ENCODE measurements at places on chromosomes 6 and 20.

DNA sequence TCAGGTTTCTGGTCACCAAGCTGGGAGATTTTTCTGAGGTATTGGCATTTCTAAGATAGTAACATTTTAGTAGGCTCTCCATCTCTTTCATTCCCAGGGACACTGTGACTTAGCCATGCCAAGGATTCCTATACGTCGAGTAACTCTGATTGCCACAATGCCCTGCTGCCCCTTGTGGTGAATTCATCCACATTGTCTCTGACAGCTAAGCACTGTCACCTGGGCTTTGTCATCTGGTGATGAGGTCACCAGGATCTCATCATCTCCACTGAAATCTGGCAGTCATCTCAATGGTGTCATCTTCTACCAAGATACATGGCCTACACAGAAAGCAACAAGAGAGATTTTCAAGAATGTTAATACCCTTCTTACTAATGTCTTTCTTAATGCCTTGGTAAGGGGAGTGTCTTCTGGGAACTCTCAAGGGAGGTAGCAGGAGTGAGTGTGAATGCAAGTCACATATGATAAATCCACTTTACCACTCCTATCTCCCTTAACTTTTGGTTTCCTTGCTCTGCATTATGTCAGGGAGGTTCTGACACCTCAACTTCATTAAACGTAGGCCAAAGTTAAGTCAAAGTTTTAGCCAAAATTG lies 246.7 kb downstream of the CD109 start:
- H3K27me3 ChIP-seq = no peaks in the 10 kb centered on the region
- no peak for DNase-seq
- H3K4me3 ChIP-seq = no peak overlapping the region
- no peak overlapping the region for H3K27ac ChIP-seq
- no peaks in the 10 kb centered on the region for H3K36me3 ChIP-seq

DNA sequence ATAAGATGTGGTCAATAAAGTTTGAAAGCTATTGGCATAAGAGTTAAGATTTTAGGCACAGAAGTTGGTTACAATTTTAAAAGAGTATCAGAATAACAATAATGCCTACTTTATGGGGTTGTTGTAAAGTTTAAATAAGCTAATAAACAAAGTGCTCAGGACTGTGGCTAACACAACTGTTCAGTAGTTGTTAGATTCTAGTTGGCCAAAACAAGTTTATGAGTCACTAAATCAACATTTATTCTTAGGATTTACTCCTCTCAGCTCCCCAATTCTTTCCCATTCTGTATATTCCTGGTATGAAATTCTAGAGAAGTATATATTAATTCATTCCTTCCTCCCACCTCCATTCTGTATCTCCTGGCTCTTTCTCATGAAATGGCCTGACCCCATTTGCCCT lies 14.5 kb downstream of the RMND1 start:
- no peak for DNase-seq
- H3K27me3 ChIP-seq = no peaks in the 10 kb centered on the region
- H3K4me3 ChIP-seq = no peak overlapping the region
- H3K27ac ChIP-seq = no peak overlapping the region
- H3K4me1 ChIP-seq = peaks cover 32% of the 10 kb centered on the region

GRCh38 chr20:22586645-22587310 lies 2.4 kb upstream of the FOXA2 start:
- no peak overlapping the region for H3K4me3 ChIP-seq
- no peak for DNase-seq
- H3K4me1 ChIP-seq = no peaks in the 10 kb centered on the region
- H3K36me3 ChIP-seq = no peaks in the 10 kb centered on the region
- no peak overlapping the region for H3K27ac ChIP-seq

GRCh38 chr6:21855811-21856455 lies 262.4 kb downstream of the SOX4 start:
- H3K4me1 ChIP-seq = peaks cover 3% of the 10 kb centered on the region
- H3K27me3 ChIP-seq = no peaks in the 10 kb centered on the region
- no peak overlapping the region for H3K27ac ChIP-seq
- H3K36me3 ChIP-seq = no peaks in the 10 kb centered on the region
- DNase-seq = no peak
- no peak overlapping the region for H3K4me3 ChIP-seq

DNA sequence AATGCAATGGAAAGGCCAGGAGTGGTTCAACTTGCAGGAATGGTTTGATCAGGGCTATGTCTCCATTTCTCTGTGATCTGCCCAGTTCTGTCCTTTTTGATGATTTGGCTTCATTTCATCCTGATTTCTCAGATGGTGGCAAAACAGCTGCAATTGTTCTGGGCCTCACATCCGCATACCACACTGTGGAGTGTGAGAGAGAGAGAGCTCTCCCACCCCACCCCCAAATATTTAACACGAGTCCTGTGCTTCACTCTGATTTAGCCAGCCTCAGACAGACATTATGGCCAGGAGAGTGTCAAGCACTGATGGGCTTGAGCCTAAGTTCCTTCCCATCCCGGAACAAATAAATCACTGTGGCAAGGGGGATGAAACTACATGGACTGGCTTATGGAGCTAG lies 284.6 kb downstream of the CDC5L start:
- no peak for DNase-seq
- H3K4me1 ChIP-seq = no peaks in the 10 kb centered on the region
- no peaks in the 10 kb centered on the region for H3K36me3 ChIP-seq
- no peak overlapping the region for H3K4me3 ChIP-seq

DNA sequence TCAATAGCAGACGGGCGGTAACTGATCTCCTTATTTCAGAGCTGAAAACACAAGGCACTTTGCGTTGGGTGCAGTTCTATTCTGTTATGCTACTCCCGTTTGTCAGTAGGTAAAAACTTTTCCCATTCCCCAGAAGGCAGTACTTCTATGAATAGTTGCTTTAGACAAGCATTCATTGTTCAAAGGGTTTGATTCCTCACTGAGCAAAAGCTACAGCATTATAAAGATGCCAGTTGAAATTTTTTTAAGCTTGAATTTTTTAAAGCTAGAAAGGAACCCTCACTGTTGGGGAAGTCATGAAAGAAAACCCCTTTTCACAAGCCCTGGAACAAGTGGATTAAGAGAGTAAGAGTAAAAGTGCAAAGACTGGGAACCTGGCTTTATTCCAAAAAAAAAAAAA lies 42.3 kb downstream of the FUT9 start:
- no peak overlapping the region for H3K4me3 ChIP-seq
- no peaks in the 10 kb centered on the region for H3K36me3 ChIP-seq
- no peaks in the 10 kb centered on the region for H3K4me1 ChIP-seq
- no peaks in the 10 kb centered on the region for H3K27me3 ChIP-seq
- H3K27ac ChIP-seq = no peak overlapping the region

DNA sequence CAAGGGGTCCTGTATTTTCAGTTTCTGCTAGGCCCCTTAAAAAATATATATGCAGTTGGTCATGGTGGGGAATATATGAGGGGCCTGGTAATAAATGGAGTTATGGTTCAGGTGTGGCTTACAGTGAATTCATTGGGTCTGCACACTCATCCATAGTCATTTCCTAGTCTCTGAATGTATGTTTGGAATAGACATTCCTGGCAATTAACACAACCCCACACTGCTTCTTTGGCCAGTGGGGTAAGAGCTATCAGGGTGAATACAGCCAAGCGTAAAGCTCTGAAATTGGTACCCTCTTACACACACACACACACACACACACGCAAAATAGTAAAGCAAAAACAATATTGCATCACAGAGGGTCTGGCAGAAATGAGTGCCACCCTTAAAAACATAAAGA lies 56.5 kb downstream of the QRSL1 start:
- no peaks in the 10 kb centered on the region for H3K36me3 ChIP-seq
- H3K27ac ChIP-seq = no peak overlapping the region
- H3K4me3 ChIP-seq = no peak overlapping the region
- H3K27me3 ChIP-seq = no peaks in the 10 kb centered on the region

DNA sequence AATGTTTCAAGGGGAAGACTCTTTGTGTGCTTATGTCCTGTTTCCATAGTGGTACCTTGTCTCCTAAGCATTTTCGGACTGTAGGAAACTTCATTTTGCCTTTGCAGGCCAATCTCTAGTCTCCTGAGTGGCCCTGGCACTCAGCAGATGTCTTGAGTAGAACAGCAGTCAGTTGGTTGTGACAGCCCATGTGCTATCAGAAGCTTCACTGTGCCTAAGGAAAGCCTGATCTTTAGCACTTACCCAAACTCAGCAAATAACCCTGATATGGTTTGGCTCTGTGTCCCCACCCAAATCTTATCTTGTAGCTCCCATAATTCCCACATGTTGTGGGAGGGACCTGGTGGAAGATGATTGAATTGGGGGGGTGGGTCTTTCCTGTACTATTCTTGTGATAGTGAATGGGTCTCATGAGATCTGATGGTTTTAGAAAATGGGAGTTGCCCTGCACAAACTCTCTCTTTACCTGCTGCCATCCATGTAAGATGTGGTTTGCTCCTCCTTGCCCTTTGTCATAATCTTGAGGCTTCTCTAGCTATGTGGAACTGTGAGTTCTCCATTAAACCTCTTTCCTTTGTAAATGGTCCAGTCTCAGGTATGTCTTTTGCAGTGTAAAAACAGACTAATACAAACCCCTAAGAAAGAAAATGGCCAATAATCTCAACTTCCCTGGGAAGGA lies 15.9 kb upstream of the SRPK1 start:
- H3K27me3 ChIP-seq = no peaks in the 10 kb centered on the region
- DNase-seq = no peak
- no peak overlapping the region for H3K4me3 ChIP-seq
- no peaks in the 10 kb centered on the region for H3K36me3 ChIP-seq
- no peak overlapping the region for H3K27ac ChIP-seq

GRCh38 chr6:40744835-40745234 lies 157.7 kb upstream of the LRFN2 start:
- H3K27ac ChIP-seq = no peak overlapping the region
- H3K4me3 ChIP-seq = no peak overlapping the region
- no peak for DNase-seq
- no peaks in the 10 kb centered on the region for H3K36me3 ChIP-seq

DNA sequence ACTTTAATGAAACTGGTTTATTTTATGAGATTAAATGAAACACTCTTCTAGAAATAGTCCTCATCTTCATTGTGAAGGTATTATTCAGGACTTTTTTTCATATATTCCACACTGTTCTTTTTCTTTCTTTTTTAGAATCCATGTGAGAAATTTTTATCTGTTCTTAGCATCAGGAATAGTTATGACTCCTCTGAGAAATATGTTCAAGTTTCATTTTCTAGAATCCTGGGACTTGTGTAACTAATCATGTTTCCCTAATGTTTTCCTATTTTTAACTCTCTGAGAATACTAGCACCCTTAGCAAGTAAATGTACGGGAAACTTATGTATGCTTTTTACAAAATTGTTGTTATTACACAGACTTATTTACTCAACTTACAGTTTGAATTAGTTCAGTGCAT lies 407.8 kb downstream of the CBLN4 start:
- no peaks in the 10 kb centered on the region for H3K27me3 ChIP-seq
- H3K4me3 ChIP-seq = no peak overlapping the region
- H3K4me1 ChIP-seq = no peaks in the 10 kb centered on the region
- DNase-seq = no peak

DNA sequence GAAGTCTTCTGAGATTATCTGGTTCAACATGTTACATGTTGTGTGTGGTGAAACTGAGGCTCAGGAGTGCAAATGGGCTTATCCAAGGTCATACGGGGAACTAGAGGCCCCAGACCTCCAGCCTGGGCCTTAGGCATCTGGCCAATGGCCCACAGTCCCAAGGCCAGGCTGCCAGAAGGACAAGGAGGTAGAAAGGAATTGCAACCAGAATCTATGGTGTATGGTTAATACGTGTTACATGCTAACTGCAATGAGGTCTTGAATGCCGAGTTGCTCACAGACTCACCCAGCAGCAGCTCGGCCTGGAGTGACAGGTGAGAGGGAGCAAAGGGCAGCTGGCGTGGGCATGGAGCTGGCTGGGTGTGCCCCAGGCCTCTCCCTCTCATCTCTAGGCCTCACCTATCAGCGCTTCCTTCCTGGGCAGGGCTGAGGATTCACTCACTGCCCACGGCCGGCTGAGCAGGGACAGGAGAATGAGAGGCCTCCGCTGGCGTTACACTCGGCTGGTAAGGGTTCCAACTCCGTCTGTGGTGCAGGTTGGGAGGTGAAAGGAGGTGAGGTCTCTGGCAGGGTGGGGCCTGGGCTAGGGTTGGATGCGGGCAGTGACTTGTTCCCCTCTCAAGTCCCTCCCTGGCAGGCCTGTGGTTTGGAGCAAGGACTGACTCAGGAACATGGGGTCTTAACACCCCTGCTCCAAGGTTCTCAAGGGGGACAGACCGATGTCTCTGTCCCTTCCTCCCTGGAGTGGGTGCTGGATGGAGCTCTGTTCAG lies at the start of gene TLDC2:
TLDC2 (plus strand) TSS at position 437 of the 771 bp plus-strand sequence; CDS start at position 474, 37 bp downstream.
- H3K36me3 ChIP-seq = no peaks in the 10 kb centered on the region
- H3K4me3 ChIP-seq = no peak within 1 kb of the TSS
- H3K27me3 ChIP-seq = no peaks in the 10 kb centered on the region
- DNase-seq = no peak
- no peak within 1 kb of the TSS for H3K27ac ChIP-seq
- H3K4me1 ChIP-seq = no peaks in the 10 kb centered on the region

DNA sequence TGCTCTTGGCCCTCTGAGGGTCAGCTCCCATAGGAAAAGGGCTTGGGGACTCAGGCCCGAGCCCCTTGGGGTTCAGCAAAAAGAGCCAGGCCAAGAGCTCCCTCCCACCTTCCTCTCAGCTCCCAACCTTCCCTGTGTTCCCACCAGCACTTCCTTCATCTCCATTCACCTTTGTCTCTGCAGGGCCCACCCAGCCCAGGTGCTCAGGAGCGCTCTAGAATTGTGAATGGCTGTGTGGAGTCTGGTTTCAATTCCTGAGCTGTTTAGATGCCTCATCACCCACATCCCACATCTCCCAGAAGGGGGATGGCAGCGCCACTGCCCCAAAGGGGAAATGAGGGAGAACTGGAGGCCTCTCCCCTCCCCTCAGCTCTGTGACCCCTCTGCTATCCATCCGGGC lies 7.7 kb downstream of the GRM4 start:
- DNase-seq = no peak
- no peaks in the 10 kb centered on the region for H3K36me3 ChIP-seq
- H3K27ac ChIP-seq = no peak overlapping the region
- no peak overlapping the region for H3K4me3 ChIP-seq
- peaks cover 11% of the 10 kb centered on the region for H3K4me1 ChIP-seq
- peaks cover 94% of the 10 kb centered on the region for H3K27me3 ChIP-seq

DNA sequence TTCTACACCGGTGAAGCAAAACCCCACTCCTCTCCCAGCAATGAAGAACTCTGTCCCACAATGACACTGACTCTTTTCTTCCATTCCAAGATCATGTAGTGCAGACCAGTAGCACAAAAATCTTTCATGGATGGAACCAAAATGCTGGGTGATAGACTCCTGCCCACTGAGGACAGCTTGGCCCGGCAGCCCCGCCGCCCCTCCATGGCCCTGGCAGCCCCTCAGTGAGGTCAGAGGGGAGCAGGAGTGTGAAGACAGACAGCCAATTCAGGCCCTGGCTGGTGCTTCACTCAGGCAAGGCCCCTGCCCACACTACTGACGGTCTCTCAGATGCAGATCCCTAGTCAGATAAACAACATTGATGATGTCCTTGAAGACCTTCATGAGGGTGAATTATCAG lies 131.9 kb upstream of the SYNDIG1 start:
- no peak for DNase-seq
- H3K4me3 ChIP-seq = no peak overlapping the region
- no peaks in the 10 kb centered on the region for H3K36me3 ChIP-seq
- H3K27me3 ChIP-seq = peaks cover 3% of the 10 kb centered on the region
- H3K4me1 ChIP-seq = peaks cover 8% of the 10 kb centered on the region
- no peak overlapping the region for H3K27ac ChIP-seq

- peaks cover 13% of the 10 kb centered on the region for H3K36me3 ChIP-seq
- H3K27ac ChIP-seq = no peak overlapping the region
- H3K27me3 ChIP-seq = no peaks in the 10 kb centered on the region
- H3K4me1 ChIP-seq = peaks cover 26% of the 10 kb centered on the region
- DNase-seq = peak; percentile 71
- no peak overlapping the region for H3K4me3 ChIP-seq
Measured at GRCh38 chr6:27894839-27895762, 17.1 kb downstream of the OR2B2 start.
